Activated naive CD8-positive, alpha-beta T cell treated with anti-CD3 and anti-CD28 coated beads for 36 hours (primary cell): ENCODE measurements at places on chromosomes 6 and 20. TPM values are rescaled to one million over a fixed set of nuclear protein-coding genes. Genes with fewer than 3 reads are reported as not detected.

The ZBTB9 gene
- total RNA-seq: 11.7 TPM

The NRSN2 gene
- 11.2 TPM for total RNA-seq

The SLC2A4RG gene
- total RNA-seq: 29.3 TPM

The IRF4 gene
- 438 TPM for total RNA-seq

The NR2E1 gene
- total RNA-seq: not detected

The CAPN11 gene
- total RNA-seq: 0.25 TPM

The DEFB124 gene
- not detected for total RNA-seq

- no peak for DNase-seq
Observed at GRCh38 chr6:151911401-151911800, 103.9 kb downstream of the ESR1 start.

DNA sequence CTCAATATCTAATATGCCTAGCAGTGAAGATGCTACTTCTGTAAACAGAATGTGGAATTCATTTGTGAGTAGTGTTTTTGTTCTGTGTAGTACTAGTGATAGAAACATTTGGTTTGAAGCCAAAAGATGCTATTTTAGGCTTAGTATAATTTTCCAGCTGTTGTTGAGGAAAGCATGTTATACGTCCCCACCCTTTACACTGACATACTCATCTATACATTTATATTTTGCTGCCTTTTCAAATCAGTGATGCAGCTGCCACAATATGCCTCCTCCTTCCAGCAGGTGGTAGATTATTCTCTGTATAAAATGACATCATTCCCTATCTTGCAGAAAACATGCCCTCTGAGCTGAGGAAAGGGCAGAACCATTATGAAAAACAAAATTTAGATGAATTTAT, 1217.6 kb upstream of the GJE1 start:
- DNase-seq: no peak

GRCh38 chr6:124356811-124357210, 553.1 kb downstream of the NKAIN2 start:
- DNase-seq: no peak

DNA sequence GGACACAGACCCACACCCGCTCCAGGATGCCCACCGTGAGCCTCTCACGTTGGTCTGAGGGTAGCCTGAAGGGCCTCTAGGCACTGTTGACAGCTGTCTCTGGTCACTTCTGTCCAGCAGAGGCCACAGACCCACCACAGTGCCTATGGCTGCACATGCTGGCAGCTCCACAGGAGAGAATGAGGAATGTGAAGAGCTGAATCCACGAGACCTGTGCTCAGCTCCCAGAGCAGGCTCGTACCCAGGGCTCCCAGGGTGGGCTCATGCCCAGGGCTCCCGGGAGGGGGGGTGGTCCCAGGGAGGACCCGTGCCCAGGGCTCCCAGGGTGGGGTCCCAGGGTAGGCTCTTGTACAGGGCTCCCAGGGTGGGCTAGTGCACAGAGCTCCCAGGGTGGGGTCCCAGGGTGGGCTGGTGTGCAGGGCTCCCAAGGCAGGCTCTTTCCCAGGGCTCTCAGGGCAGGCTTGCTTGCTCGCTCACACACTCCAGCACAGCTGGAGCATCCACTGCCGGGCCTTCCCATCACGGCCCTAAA, 201.0 kb downstream of the SYNDIG1 start:
- DNase-seq: no peak

DNA sequence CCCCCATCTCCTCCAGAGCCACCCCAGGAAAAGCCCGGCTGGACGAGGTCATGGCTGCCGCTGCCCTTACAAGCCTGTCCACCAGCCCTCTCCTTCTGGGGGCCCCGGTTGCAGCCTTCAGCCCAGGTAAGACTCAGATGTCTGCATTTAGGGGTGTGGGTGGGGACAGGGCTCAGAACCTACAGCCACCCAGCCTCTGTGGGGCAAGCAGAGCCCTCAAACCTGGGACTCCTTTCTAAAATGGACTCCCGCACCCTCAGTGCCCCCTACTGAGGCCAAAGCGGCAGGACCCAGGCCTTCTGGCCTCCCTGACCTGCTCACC, 1.7 kb downstream of the SLC2A4RG start:
- DNase-seq: no peak

DNA sequence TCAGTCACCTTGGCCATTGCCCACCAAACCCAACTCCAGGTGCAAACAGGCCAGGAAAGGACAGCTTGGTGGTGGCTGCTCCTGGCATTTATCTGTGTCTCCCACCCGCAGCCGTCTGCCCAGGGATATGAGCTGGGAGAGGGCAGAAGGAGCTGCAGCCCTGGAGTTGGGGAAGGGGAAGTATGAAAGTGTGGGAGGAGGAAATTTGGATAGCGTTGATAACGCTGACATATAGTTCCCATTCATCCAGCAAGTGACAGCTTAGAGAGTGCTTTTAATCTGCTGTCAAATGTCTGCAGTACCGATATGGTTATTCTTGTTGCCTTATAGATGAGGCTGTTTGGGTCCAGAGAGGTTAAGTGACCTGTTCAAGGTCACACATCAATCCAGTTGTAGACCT, 741 bp downstream of the KCNK16 start:
- no peak for DNase-seq

DNA sequence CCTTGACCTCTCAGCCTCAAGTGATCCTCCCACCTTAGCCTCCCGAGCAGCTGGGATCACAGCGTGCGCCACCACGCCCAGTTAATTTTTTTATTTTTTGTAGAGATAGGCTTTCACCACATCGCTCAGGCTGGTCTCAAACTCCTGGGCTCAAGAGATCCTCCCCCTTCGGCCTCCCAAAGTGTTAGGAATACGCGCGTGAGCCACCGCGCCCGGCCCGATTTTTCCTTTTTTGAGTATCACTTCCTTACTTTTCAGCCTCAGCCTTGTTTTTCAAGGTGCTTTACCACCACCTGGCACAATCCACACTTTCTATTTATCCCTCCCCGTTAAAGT, 791 bp upstream of the STX11 start:
- no peak for DNase-seq

DNA sequence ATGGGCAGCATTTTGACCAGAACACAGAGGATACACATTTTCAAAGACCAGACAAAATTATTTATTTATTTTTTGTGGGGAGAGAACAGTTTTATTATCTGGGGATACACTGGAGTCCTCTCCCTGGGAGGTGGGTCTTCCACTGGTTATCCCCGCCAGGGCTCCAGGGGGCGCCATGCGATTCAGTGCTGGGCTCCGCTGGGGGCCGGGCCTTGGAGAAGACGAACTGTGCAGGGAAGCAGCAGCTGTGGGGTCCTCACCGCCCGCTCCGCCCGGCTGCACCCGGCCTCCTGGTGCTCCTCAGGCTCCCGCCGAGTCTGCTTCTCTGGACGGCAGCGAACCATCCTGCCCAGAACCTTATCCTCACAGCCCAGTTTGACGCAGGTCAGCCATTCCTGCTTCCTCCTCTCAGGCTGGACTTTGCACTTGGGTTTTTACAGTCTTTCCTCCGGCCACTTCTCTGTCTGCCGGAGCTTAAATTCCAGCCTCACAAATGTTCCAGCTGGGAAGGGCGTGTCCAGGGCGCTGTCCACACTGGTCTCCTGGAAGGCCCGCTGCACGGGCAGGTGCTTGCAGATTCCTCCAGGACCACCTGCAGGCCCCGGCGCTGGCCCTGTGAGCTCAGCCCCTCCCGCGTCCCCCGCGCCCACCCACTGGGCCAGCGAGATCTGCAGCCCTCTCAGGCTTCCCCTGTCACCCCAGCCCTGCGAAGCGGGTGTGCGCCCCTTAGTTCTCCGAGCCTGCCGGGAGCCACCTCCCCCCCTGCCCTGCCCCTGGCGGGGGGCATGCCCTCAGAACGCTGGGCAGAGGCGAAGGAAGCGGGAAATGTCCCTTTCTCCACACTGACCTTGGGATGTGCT, 1830.0 kb upstream of the DEFB115 start:
- no peak for DNase-seq

GRCh38 chr6:92587525-92587924, 831.8 kb downstream of the EPHA7 start:
- no peak for DNase-seq

DNA sequence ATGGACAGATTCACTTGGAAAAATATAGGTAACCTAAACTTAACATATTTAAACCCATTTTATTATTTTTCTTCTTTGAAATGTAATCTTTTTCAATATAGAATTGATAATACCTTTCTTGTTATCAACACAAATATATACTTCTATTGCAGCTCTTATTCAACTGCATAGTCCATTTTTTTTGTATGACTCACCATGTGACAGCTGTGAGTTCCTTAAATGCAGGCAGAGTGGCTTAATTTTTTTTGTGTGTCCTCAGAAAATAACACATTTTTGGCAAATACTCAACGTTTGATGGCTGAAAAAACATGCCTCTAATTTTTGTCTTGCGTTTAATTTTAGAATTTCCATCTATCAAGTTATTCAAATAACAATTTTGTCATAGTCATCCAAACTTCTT, 454.8 kb downstream of the PHF3 start:
- no peak for DNase-seq

GRCh38 chr6:109701774-109702173, 10.7 kb downstream of the FIG4 start:
- no peak for DNase-seq

GRCh38 chr6:14353798-14354197, 236.2 kb downstream of the CD83 start:
- DNase-seq: no peak
